ENCODE measurements at places on chromosomes 1 and 21. TPM values are rescaled to one million over a fixed set of nuclear protein-coding genes. Genes with fewer than 3 reads are reported as not detected.

DNA sequence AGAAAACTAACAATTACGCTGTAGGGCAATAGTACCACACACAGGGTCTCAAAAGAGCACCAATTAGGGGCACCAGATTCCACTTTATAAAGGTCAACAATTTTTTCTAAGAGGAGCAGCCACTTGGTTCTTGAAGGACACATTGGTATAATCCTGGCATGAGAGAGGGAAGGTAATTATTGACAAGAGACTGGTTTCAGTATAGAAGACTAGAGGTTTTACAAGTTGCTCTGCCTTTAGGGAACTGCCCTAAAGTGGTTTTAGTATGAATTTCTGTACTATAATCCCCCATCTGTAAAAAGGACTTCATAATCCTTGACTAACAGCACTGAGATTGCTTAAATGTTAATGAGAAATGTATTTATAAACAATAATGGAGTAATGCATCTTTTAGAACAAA lies 648.5 kb upstream of the PTBP2 start:
- no peaks in the 10 kb centered on the region for H3K27me3 ChIP-seq
- H3K4me1 ChIP-seq = no peaks in the 10 kb centered on the region
- H3K36me3 ChIP-seq = no peaks in the 10 kb centered on the region
- no peak overlapping the region for H3K4me3 ChIP-seq
- no peak for DNase-seq

NUCKS1 gene
- total RNA-seq = 176 TPM

- H3K36me3 ChIP-seq = no peaks in the 10 kb centered on the region
- no peak overlapping the region for H3K27ac ChIP-seq
- peaks cover 12% of the 10 kb centered on the region for H3K4me1 ChIP-seq
- H3K27me3 ChIP-seq = peaks cover 46% of the 10 kb centered on the region
- no peak for DNase-seq
Measured at GRCh38 chr1:228515200-228515834, 28.1 kb downstream of the RNF187 start.

RCSD1 gene
- 84.9 TPM for total RNA-seq

- H3K4me1 ChIP-seq = peaks cover 45% of the 10 kb centered on the region
- no peaks in the 10 kb centered on the region for H3K27me3 ChIP-seq
- H3K4me3 ChIP-seq = peak overlapping the region; percentile 45
- DNase-seq = no peak
- H3K36me3 ChIP-seq = peaks cover 59% of the 10 kb centered on the region
Measured at GRCh38 chr1:19605967-19606366, 38.1 kb upstream of the NBL1 start.

BTG2 gene
- 98.1 TPM for total RNA-seq

DNA sequence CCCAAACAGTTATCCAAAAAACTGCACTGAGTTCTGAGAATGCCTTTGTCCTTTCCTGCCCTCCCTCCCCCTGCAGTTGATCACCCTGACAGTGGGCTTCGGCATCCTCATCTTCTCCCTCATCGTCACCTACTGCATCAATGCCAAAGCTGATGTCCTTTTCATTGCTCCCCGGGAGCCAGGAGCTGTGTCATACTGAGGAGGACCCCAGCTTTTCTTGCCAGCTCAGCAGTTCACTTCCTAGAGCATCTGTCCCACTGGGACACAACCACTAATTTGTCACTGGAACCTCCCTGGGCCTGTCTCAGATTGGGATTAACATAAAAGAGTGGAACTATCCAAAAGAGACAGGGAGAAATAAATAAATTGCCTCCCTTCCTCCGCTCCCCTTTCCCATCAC lies 8.8 kb upstream of the NHLH1 start:
- DNase-seq = no peak
- peaks cover 2% of the 10 kb centered on the region for H3K4me1 ChIP-seq
- H3K36me3 ChIP-seq = peaks cover 72% of the 10 kb centered on the region
- H3K27me3 ChIP-seq = no peaks in the 10 kb centered on the region
- no peak overlapping the region for H3K27ac ChIP-seq

CRYZ gene
- 21.3 TPM for total RNA-seq

DNA sequence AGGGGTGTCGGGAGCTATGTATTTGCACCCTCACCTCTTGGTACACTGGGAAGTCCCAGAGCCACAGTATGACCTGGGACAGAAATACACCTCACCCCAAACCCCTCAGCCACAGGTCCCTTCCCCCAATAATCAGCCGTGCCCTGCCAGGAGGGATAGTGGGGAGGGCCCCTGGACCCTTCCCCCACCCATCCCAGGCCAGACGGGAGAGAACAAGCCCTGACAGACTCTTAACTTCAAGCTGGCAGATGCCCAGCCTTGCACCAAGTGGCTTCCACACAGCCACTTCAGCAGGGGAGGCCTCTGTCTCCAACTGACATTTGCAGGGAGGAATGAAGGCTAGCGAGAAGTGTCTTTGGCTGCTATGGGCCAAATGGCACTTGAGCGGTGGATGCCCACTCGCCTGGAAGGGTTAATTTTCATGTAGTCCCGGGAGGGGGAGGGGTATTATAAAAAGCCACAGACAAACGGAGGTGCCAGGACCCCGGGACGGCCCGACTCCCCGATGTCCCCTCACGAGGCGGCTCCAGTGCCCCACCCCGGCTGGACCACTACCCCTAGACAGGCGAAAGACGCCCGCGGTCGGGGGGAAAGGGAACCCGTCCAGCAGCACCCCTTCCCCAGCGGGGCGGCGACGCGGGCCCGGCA lies 495 bp downstream of the SYNC start:
- peak overlapping the region; percentile 8 for H3K27ac ChIP-seq
- peaks cover 9% of the 10 kb centered on the region for H3K4me1 ChIP-seq
- DNase-seq = no peak

DNA sequence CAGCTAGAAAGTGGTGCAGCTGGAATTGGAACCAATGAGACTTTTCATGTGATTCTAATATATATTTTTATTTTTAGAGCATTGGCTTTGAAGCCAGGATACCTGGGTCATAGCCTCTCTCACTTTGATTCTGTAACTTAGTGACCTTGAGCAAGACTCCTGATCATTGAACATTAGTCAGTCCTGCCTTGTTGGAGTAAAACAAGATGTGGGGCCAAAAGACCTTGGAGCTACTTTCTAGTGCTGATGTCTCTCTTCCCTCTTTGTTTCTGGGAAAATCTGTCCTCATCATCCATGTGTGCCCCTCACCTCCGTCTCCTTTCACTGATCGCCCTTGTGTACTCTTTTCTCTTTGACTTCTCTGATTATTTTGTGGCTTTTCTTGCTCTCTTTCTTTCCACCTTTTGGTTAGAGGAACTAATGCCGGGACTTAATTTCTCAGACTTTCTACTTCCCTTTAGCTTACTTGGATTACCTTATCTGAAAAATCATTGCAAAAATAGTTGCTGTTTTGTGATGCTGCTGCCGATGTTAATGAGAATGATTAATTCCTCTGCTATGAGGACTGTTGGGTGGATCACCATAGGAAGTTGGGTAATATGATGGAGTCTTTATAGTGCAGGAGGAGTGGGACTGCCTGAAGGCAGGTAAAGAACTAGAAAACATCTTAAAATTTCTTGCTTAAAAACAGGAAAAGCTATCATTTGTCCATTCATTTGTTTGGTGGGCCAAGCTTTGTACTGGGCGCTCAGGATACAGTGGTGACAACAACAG lies 72.0 kb downstream of the NOS1AP start:
- H3K27me3 ChIP-seq = peaks cover 26% of the 10 kb centered on the region
- no peaks in the 10 kb centered on the region for H3K36me3 ChIP-seq
- H3K4me1 ChIP-seq = no peaks in the 10 kb centered on the region

GRCh38 chr1:87530042-87530807 lies 201.5 kb downstream of the LMO4 start:
- H3K27me3 ChIP-seq = no peaks in the 10 kb centered on the region
- H3K36me3 ChIP-seq = no peaks in the 10 kb centered on the region
- no peak overlapping the region for H3K27ac ChIP-seq
- no peaks in the 10 kb centered on the region for H3K4me1 ChIP-seq
- no peak overlapping the region for H3K4me3 ChIP-seq
- DNase-seq = no peak

S100A12 gene
- not detected for total RNA-seq

GRCh38 chr1:981955-982558 lies at the start of gene PERM1:
PERM1 (minus strand) TSS chr1:982093; CDS start chr1:981029, 1,064 bp downstream.
- no peak within 1 kb of the TSS for H3K27ac ChIP-seq
- H3K4me1 ChIP-seq = peaks cover 2% of the 10 kb centered on the region
- H3K36me3 ChIP-seq = no peaks in the 10 kb centered on the region
- DNase-seq = no peak
- peaks cover 15% of the 10 kb centered on the region for H3K27me3 ChIP-seq

HUNK gene
- 0.55 TPM for total RNA-seq

DNA sequence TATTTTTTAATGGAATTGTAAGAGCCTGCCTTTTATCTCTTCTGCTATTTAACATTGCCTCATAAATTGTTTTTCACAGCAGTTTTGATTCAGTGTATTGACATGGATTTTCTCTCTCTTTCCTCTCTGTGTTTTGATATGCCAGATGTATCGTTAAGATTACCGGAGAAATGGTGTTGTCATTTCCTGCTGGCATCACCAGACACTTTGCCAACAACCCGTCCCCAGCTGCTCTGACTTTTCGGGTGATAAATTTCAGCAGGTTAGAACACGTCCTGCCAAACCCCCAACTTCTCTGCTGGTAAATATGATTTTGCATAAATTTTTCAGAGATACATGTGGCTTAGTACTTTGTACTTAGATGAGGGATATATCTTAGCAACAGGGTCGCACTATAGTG lies 23.1 kb upstream of the DYNLT5 start:
- H3K27me3 ChIP-seq = peaks cover 4% of the 10 kb centered on the region
- peaks cover 53% of the 10 kb centered on the region for H3K4me1 ChIP-seq
- H3K4me3 ChIP-seq = peak overlapping the region; percentile 22
- peak overlapping the region; percentile 34 for H3K27ac ChIP-seq
- no peak for DNase-seq
- H3K36me3 ChIP-seq = peaks cover 3% of the 10 kb centered on the region

- no peak overlapping the region for H3K4me3 ChIP-seq
- H3K4me1 ChIP-seq = no peaks in the 10 kb centered on the region
- no peaks in the 10 kb centered on the region for H3K36me3 ChIP-seq
- no peak for DNase-seq
- H3K27me3 ChIP-seq = no peaks in the 10 kb centered on the region
Measured at GRCh38 chr1:106480629-106481028, 575.8 kb upstream of the PRMT6 start.

CTNNBIP1 gene
- total RNA-seq = 7.5 TPM

DNA sequence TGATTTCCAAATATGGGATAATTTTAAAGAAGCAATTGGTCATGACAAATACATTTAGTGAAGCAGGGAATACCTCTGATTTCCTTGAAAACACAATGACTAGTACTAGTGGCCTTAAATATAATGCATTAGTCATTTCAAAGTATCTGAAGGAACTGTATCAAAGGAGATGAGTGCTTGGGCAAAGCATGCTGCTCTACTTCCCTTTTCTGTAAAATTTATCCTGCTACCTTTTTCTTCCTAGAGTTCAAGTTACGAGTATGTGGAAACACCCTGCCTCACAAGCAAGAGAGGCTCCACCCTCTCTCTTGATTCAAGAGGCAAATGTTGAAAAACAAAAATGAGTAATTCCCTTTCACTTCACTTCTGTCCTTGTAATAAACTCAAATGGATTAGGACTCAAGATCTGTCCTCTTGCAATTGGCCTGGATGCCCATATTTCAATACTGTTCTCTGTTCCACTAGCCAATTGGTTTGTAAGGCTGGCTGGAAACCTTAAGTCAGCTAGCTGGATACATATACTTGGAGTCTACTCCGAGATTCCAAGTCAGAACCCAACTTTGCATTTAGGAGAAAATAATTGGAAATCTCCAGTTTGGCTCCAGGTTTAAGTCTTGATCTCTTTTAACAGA lies 92.5 kb downstream of the CDC42BPA start:
- no peaks in the 10 kb centered on the region for H3K36me3 ChIP-seq
- peaks cover 19% of the 10 kb centered on the region for H3K27me3 ChIP-seq
- H3K4me3 ChIP-seq = no peak overlapping the region
- H3K27ac ChIP-seq = no peak overlapping the region

BGLAP gene
- total RNA-seq = 2.2 TPM

DNA sequence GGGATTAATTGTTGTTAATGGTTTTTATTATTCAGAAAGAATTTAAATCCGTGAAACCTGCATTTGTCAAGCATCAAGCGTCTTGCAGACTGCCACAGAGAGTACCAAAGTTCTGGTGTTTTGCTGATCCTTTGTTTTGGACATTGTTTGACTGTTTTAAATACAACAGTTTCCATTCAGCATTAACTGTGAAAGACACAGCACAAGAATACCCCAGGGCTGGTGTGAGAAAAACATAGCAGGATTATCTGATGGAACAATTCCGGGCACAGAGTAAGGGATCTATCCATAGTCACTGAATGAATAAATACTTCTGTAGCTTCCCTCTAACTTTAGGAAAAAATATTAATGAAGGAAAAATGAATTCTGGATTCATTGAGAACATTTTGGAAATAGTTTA lies 202.3 kb downstream of the LTN1 start:
- no peak for DNase-seq
- H3K4me3 ChIP-seq = no peak overlapping the region
- peaks cover 2% of the 10 kb centered on the region for H3K4me1 ChIP-seq
- no peaks in the 10 kb centered on the region for H3K27me3 ChIP-seq
- no peak overlapping the region for H3K27ac ChIP-seq

- no peak overlapping the region for H3K27ac ChIP-seq
- no peaks in the 10 kb centered on the region for H3K27me3 ChIP-seq
- DNase-seq = no peak
- H3K36me3 ChIP-seq = no peaks in the 10 kb centered on the region
- no peaks in the 10 kb centered on the region for H3K4me1 ChIP-seq
- H3K4me3 ChIP-seq = no peak overlapping the region
Measured at GRCh38 chr1:14149431-14149830, 449.1 kb upstream of the KAZN start.

DNA sequence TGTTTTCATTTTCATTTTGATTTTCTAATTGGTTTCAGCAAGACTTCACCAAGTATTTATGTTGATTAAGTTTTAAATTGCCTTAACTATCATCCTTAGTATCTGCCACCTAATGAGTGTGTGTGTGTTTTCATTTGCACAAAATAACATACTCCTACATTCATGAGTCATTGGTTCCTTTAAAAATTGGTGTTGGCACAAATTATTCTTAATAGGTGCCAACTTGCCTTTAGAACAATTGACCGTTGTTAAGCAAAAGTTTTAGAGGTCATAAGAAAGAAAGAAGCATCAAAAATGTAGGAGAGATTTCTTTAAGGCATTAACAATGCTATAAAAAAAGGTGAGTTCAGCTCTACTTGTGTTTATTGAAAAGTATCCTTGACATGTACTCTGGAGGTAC lies 77.5 kb downstream of the FNBP1L start:
- DNase-seq = no peak
- H3K4me3 ChIP-seq = no peak overlapping the region
- H3K4me1 ChIP-seq = no peaks in the 10 kb centered on the region

KRTAP12-4 gene
- total RNA-seq = not detected

ADORA3 gene
- total RNA-seq = not detected

DNA sequence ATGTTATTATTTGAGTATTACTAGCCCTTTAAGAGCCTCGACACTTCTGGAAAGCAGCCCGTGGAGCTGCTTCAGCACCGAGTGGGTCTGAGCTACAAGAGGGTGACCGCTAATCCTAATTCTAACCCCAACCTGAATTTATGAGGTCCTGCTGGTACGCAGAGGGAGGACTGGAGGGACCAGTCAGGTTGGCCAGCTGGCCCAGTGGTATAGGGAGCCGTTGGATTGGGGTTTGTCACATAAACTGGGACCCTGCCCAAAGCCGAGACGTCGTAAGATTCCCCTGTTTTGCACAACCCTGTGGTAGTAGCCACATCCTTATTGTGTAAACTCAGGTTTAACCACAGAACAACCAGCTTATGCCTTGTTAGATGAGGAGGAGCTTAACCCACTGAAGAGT lies 60.8 kb upstream of the F3 start:
- H3K27me3 ChIP-seq = peaks cover 20% of the 10 kb centered on the region
- DNase-seq = peak; percentile 40
- no peaks in the 10 kb centered on the region for H3K36me3 ChIP-seq

Measured in activated T-helper 2 cell treated with anti-CD3 and anti-CD28 coated beads, Interferon-gamma antibody, Interleukin-2, Interleukin-4, amounts not matched to agents 10 μg/mL and 5 μg/mL and 100 μg/mL, durations not matched to agents 14 hours and 24 hours and 36 hours (primary cell).